ENCODE measurements at places on chromosomes 5 and 9.
A peak's percentile ranks its signal among the peaks of the same experiment; 100 is the strongest.

- no peak for DNase-seq
Measured at GRCh38 chr5:3911111-3911510, 315.5 kb downstream of the IRX1 start.

- peak; percentile 65 for DNase-seq
Measured at GRCh38 chr9:82601293-82601771, 461.6 kb downstream of the RASEF start.

GRCh38 chr5:149544028-149544420 is 7.2 kb downstream of the CSNK1A1 start:
- no peak for DNase-seq

DNA sequence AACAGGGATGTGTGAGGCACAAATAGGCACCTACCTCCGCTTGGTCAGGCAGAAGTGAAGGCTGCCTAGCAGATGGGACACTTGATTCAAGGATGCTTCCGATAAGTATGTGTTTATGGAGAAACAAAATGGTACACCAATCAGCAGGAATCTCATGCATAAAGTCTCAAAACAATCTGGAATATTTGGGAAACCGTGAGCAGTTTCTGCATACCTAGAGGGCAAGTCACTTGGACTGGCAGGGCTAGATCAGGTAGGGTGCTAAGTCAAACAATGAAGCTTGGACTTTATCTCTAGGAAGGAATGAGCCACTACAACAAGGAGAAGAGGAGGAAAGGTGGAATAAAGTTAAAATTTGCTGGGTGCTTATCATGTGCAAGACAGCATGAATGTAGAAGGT is 5.5 kb downstream of the EPB41L4A start:
- DNase-seq: no peak

GRCh38 chr5:162956570-162956969 is 480.8 kb upstream of the CCNG1 start:
- DNase-seq: no peak

GRCh38 chr9:98873951-98874371 is 66.5 kb downstream of the GALNT12 start:
- no peak for DNase-seq

- DNase-seq: no peak
Measured at GRCh38 chr9:133286523-133286922, 11.5 kb upstream of the ABO start.

GRCh38 chr9:133148199-133149129 is 15.2 kb downstream of the GBGT1 start:
- DNase-seq: peak; percentile 72

DNA sequence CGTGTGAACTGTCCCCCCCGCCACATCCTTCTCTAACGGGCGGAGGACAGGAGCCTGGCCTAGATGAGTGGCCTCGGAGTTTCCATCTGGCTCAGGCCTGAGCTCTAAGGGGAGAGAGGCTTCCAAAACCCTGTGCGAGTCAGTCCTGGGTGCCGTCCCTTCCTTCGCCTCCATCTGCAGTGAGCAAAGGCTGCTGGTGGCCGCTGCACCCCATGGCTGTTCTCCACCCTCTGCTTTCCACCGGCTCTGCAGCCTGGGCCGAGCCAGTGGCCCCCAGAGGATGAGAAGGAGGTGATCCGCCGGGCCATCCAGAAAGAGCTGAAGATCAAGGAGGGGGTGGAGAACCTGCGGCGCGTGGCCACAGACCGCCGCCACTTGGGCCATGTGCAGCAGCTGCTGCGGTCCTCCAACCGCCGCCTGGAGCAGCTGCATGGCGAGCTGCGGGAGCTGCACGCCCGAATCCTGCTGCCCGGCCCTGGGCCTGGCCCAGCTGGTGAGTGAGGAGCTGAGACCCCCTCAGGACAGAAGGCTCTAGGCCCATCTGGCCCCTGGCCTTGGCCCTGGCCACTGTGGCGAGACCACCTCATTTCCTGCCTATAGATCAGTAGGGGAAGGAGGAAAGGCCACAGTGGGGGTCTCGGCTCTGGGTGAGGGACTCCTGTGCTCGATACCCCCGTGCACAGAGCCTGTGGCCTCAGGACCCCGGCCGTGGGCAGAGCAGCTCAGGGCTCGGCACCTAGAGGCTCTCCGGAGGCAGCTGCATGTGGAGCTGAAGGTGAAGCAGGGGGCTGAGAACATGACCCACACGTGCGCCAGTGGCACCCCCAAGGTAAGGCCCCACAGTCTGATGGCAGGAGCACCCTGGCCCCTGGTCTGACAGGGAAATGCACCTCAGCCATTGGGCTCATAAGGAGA is 3.0 kb downstream of the PKN3 start:
- DNase-seq: no peak

DNA sequence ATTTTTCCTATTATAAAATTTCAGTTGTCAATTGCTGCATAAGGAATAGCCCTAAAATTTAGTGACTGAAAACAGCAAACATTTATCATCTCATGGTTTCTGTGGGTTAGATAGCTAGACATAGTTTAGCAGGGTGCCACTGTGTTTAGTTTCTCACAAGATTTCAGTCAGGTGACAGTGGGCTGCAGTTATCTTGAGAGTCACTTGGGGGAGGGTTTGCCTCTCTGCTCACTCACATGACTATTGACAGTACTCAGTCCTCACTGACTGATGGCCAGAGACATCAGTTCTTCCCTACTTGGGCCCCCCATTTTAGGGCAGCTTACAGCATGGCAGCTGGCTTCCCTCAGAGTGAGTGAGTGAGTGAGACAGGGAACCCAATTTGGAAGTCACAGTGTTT is 42.0 kb downstream of the PBX3 start:
- DNase-seq: no peak

- DNase-seq: no peak
Measured at GRCh38 chr5:124832510-124832909, 86.1 kb upstream of the ZNF608 start.

DNA sequence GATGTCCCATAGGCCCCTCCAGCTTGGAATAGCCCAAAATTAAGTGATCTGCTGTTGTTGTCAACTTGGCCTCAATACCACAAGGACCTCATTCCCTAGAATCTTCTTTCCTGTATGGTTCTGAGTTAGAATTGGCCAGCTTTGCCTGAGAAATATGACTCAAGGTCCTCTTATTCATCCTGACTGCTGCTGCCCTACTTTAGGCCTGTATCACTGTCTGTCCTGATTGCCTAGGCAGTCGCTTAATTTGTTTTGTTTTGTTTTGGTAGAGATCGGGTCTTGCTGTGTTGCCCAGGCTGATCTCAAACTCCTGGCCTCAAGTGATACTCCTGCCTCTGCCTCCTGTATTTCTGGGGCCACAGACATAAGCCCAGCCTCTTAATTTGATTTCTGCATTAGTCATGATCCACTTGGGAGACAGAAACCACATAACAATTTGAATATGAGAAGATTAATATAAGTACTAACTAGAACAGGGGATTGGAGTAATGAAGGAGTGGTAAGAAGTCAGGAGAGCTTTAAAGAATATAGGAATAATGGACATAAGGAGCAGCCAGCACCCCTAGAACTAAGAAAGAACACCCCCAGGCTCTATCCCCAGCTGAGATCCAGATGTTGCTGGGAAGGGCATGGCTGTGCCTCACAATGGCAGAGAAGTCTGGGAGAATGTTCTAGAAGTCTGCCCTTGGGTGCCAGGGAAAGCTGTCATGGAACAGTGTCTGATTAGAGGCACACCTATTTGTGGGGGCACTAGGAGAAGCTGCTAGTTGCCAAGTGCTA is 4.6 kb downstream of the TEX53 start:
- DNase-seq: no peak

- DNase-seq: no peak
Measured at GRCh38 chr9:111854799-111855198, 41.8 kb upstream of the UGCG start.

- no peak for DNase-seq
Measured at GRCh38 chr5:14306329-14306815, 163.2 kb downstream of the TRIO start.

GRCh38 chr5:56549096-56549886 is 266.1 kb upstream of the MAP3K1 start:
- DNase-seq: no peak

DNA sequence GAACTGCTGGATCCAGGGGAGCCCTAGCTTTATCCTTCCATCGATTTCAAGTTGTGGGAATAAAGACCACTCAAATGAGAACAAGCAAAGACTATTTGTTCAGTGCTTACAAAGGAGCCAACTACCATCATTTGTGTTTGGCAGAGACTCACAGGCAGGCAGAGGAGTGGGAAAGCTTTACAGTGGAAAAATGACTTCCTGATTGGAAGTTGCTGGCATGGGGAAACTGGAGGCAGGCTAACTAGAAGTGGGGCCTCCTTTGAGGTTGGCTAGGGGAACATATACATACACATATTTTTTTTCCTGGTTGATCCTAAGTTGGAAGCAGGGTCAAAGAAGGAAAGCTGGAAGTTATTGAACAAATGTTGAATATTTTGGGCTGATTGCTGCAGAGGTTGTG is 121.7 kb downstream of the ACTBL2 start:
- no peak for DNase-seq

DNA sequence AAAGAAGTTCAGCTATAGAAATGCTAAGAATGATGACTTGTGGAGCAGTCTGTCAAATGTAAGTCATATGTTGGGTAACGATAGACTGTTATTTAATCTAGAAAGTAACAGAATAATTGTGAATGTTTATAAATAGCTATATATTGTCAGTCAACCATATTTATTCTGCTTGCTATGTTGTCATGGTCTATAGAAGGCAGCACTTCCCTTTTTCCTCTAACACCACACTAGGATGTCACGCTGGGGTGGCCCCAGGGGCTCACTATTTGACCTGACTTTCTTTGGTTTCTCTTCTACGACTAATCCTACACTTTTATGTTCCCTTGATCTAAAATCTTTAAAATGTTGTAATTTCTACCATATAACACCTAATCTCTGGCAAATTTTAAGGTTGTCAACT is 20.5 kb downstream of the ERAP2 start:
- DNase-seq: no peak

DNA sequence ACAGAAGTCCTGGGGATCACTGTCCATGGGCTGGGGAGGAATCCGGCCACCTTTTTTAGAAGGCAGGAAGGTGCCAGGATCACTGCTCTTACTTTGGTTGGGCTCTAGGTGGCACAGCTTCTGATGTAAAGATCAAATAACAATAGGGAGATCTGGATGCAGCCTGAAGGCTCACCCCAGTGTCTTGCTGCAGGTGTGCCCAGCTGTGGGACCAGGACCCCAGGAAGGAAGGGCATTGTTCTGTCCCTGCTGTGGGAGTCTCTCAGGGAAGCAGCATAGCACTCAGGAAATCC is 69.6 kb downstream of the DAB2IP start:
- peak; percentile 42 for DNase-seq

GRCh38 chr5:107885601-107886000 is 214.9 kb upstream of the EFNA5 start:
- no peak for DNase-seq

- DNase-seq: no peak
Measured at GRCh38 chr9:110076894-110077725, 130.8 kb downstream of the C9orf152 start.

- no peak for DNase-seq
Measured at GRCh38 chr9:20496328-20496727, 126.0 kb downstream of the MLLT3 start.

DNA sequence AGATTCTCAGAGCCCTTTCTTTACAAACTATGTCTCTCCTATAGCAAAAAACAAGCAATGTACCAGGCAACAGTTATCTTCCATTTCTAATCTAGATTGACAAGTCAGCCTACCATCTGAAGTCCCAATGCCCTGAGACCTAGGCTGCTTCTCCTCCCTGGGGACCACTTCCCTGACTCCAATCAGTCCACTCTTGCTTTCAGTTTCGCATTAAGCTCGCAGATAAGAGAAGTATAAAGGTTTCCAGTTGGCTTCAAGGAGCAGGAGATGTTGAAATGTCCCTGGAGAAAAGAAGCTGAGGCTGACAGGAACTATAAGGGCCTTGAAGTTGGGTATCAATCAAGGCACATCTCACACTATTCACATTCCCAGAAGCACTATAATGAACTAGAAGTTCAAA is 32.3 kb downstream of the ERP44 start:
- no peak for DNase-seq

DNA sequence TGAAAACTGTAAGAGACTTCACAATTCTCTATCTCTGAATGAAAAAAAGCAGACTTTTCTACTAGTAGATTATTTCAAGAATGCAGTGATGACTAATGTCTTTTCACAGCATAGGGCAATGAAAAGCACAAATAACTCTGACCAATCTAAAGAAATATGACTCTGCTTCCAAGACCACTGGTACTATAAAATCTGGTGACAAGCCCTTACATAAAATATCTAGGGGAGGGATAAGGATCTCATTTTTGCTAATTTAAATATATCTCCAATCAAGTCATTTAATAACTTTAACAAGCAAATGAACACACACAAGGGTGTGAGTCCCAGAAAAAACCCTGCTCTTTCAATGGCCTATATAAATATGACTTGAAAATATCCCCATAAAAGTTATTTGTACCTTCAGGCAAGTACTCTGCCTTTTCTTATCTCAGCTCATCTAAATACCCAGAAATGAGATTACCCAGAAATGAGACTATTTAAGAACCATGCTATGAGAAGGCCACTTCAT is 105.2 kb downstream of the GNAQ start:
- no peak for DNase-seq

DNA sequence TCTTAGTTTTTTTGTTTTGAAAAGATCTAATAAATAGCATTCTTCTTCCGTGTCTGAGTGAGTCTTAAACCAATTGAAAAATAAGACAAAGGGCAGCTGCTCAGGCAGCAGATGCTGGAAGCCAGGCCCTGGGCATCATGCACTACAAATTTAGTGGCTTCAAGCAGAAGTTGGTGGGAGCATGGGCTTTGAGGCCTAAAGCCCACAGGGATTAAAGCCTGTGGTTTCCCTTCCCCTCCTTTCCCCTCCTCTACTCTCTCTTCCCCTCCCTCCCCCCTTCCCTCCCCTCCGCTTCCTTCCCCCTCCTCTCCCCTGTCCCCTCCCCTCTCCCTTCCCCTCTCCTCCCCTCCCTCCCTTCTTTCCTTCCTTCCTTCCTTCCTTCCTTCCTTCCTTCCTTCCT is 20.1 kb upstream of the KIF4B start:
- DNase-seq: no peak

- DNase-seq: peak; percentile 69
Measured at GRCh38 chr9:121650217-121651007, 1.0 kb upstream of the DAB2IP start.

DNA sequence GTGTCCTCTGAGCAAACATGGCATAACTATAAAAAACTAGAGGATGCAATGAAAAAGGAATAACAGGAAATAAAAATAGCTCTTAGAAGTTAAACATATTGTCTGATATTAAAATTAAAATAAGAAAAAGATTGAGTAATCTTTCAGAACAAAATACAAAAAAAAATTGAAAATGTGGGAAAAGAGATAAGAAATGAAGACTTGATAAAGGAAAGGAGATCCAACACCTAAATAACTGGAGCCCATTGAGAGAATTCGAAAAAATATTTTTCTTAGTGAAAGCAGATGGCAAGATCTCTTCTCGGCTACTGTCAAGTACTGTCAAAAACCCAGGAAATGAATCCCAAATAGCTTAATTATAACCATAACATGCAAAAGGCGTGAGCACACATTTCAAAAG is 24.9 kb downstream of the LIFR start:
- no peak for DNase-seq

- peak; percentile 90 for DNase-seq
Measured at GRCh38 chr9:98280574-98280973, 25.1 kb upstream of the TBC1D2 start.

GRCh38 chr5:54469622-54470021 is 14.1 kb downstream of the HSPB3 start:
- DNase-seq: no peak
